HAP-1 (cell line): ENCODE measurements at places on chromosomes 7 and 10.

DNA sequence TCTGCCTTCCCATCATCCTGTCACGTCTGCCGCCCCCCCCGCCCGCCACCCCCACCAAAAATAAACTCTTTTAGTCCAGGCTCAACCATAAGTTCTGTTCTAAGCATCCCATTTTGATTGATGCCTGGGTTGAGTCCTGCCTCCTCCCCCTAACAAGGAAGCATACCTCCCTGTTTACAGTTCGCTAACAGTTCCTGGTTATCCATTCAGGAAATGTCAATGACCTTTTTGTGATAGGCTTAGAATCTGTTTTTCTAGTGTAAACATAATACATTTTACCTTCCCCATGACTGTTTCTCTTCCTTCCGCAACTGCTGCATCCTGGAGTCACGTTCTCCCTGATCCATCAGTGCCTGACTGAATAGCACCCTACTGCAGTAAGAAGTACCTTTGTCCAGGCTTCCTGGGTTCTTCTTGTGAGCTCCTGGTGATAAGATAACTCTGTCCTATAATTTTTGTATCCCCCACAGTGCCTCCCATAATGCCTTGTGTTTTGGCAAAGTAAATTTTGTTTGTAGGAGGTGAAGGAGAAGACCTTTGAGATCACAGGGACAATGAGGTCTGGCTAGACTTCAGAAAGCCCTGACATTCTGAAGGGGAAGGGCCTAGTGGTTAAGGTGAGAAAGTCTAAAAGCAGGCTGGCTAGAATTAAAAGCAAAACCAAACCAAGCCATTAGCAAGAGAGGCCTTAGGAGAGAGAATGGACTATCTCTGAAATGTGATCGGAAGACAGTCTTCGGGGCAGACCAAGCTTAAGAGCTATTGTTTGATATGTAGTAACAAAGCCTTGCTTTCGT is 7.3 kb downstream of the AGFG2 start:
- no peak for DNase-seq

DNA sequence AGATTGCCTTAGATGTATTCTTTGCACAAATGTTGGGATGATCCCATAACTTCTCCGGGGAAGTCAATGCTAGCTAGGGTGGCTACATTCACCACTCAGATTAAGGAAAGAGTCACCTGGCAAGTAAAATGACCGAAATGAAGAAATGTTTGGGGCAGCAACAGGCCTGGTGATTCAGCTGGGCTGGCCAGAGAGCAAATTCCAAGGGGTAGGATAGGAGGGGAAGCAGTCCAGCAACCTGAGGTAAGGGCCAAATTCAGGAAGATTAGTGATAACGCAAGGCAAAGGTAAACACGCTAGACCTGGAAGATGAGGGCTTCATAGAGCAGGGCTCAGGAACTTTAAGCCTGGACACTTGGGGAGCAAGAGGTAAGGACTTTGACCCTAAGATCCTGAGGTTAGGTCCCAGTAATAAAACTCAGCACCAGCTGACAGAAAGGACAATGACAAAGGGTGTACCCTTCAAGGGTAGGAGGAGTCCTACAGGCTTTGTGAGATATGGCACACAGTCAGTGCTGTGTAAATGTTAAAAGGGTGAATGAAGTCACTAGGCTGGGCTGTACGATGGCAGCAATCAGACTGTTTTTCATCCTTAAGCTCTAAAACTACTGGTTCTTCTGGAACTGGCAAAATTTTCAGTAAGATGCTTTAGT is 22.7 kb upstream of the SMNDC1 start:
- no peak for DNase-seq

GRCh38 chr7:38319873-38320272 is 46.4 kb upstream of the TARP start:
- no peak for DNase-seq

GRCh38 chr7:44085546-44085945 is 3.2 kb upstream of the POLM start:
- no peak for DNase-seq

- no peak for DNase-seq
These were observed 19.1 kb downstream of the DNAJB12 start for GRCh38 chr10:72335394-72336258.

- no peak for DNase-seq
These were observed 69.6 kb downstream of the COL26A1 start for GRCh38 chr7:101432316-101432715.

GRCh38 chr10:17348011-17348500 is 106.3 kb downstream of the ST8SIA6 start:
- DNase-seq = no peak

GRCh38 chr10:86344281-86344680 is 22.3 kb downstream of the GRID1 start:
- no peak for DNase-seq

DNA sequence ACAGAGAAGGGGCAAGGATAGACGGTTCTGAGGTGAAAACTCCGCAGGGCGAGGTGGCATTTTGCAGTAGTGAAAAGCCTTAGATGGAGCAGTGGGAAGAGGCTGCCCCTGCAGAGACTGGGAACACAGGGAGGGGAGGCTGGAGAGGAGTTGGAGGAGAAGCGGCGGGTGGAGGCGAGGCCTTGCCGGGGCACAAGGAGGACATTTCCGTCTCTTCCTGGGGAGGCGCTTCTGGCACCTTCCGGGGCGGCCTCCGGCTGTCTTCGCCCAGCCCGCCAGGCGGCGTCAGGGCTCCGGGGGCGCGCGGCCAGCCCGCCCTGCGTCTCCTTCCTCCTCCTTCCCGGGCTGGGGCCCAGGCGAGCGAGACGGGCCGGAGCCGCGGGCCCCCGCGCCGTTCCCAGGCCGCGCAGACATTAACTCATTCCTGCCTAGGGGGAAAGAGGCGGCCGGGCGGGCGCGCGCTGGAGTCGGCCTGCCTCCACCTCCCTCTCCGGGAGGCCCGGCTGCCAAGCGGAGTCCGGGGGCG is 42.7 kb downstream of the LDB3 start:
- peak; percentile 89 for DNase-seq

GRCh38 chr7:77702968-77703472 is 6.8 kb downstream of the RSBN1L start:
- DNase-seq = no peak

- no peak for DNase-seq
These were observed 702.1 kb downstream of the TNS3 start for GRCh38 chr7:46879783-46880182.

GRCh38 chr7:128777156-128778123 is 1.8 kb upstream of the OPN1SW start:
- DNase-seq = no peak

GRCh38 chr10:79454259-79454658 is 8.8 kb upstream of the ZCCHC24 start:
- no peak for DNase-seq

- no peak for DNase-seq
These were observed 53.1 kb downstream of the MKI67 start for GRCh38 chr10:128072941-128073645.

DNA sequence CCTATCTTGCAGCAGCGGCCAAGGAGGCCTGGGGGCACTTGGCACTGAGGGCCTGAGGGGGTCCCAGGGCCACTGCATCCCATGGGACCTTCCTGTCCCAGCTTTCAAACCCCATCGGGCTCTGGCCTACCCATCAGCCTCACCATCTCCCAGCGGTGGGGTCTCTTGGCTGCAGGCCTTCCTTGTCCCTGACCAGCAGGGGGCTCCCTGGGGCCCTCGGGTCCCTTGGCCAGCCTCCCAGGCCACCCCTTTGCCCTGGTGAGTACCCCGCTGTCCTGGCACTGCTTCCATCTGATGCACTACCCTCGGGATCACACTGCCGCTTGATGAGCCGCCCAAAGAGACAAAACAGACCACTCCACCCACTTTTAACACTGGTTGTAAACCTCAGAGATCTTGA is 43.5 kb downstream of the YKT6 start:
- DNase-seq = peak; percentile 62

DNA sequence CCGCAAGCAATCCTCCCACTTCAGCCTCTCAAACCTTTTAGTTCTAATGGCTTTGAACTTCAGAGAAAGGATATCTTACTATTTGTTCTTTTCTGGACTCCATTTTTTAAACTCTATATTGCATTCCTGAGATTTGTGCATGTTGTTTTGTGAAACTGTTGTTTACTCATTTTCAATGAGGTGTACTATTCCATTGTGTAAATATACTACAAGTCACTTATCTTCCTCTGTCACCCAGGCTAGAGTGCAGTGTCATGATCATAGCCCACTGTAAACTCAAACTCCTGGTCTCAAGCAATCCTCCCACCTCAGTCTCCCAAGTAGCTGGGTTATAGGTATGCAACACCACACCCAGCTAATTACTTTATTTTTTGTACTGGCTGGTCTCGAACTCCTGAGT is 31.4 kb upstream of the AKR1D1 start:
- no peak for DNase-seq

- no peak for DNase-seq
These were observed 188.4 kb downstream of the PPP1R3A start for GRCh38 chr7:113730309-113730955.

DNA sequence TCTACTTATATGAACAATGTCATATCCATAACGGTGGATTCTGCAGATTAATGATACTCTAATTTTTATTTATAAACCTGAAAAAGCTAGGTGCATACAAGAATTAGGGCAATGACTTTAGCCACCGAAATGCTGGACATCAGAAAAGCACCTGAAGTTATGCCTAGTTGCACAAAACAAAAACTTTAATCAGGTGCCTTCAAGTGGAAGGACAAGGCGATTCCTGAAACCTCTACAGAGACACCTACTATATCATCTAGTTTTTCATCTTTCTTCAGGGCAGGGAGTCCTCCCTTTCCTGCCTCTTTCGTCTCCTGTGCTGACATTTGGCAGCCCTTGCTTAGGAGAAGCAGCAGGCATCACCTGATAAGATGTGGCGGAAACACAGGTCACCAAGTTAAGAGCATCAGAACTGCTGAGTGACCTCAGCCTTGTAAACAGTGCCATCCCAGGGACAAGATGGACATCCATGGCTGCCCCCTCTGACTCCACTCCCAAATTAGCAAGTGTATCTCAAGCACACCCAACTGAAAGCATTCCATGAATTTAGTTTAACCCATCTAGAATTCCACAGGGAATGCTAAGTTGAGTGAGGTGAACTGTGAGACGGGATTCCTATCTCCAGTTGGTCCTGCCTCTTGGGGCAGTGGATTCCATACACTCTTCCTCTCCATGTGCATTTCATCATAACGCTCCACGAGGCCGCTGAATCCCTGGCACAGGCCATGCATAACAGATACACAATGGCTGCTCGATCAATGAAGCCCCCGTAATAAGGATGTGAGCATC is 5.8 kb downstream of the ITPRIP start:
- no peak for DNase-seq

DNA sequence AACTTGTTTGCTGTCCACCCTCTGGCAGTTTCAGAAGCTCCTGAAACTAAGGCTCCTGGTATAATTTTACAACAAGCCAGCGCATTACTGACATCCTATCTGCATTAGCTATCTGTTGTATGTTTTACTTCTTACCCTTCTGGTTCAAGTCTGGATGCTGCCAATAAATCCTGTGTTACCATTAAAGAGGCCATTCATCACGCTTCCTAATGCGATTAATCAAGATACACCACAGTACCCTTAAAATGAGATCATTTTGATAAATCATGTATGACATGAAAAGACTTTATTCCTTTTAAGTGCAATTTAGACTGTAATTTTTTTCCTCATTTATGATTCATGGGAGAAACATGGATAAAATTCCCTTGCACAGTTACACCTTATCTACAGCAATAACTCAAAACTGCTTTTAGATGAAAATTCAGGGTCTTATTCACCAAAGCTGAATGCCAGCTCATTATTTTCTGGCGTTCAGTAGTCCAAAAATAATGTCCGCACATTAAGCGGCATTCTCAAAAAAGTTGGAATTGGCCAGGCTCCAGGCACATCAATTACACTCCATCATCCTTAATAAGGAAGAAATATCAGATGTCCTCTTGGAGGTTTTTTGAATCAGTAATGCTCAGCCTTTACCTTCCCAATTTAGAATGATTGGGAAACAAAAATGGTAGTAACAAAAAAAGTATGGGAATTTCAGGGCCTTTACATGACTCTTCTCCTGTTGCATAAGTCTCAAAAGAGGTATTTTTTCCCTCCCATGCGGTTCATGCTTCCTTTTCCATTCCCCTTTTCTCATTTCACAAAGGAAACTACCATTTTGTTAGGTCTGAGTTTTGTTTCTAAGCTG is 878.5 kb downstream of the LRMDA start:
- DNase-seq = no peak

GRCh38 chr7:157299613-157300368 is 37.0 kb upstream of the DNAJB6 start:
- DNase-seq = no peak

- no peak for DNase-seq
These were observed 14.1 kb downstream of the FEZF1 start for GRCh38 chr7:122290476-122290875.

DNA sequence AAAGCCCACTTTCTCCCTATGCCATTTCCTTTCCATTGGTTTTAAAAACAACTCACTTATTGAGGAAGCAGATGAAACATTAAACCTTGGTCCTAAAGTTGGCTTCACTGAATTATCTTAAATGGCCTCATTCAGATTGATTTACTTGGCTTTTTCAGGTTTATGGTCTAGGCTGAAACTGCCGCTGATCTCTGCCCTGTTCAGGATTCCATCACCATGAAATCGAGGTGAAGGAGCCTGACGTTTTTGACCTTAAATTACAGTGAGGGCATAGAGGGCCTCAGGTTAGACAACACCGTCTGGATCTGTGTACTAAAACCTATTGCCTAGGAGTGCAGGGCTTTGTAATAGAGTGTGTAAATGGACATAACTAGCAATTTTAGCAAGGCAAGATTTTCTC is 383.7 kb downstream of the THSD7A start:
- no peak for DNase-seq

DNA sequence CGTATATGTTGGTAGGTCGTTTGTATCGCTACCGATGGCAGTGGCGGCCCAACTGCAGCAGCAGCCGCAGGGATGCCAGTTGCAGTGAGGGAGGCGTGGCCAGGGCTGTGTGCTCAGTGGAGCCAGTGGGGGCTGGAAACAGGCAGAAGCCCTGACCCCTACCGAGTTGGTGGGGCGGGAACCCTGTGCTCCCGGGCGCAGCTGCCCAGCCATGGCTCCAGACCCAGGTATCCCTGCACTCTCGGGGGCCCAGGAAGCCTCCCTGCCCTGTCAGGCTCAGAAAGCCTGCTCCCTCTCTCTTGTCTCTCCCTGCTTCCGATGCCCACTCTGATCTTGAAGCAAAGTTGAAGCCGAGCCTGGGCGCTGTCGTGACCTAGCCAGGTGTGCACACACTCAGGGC is 78.6 kb upstream of the ITGB1 start:
- no peak for DNase-seq

DNA sequence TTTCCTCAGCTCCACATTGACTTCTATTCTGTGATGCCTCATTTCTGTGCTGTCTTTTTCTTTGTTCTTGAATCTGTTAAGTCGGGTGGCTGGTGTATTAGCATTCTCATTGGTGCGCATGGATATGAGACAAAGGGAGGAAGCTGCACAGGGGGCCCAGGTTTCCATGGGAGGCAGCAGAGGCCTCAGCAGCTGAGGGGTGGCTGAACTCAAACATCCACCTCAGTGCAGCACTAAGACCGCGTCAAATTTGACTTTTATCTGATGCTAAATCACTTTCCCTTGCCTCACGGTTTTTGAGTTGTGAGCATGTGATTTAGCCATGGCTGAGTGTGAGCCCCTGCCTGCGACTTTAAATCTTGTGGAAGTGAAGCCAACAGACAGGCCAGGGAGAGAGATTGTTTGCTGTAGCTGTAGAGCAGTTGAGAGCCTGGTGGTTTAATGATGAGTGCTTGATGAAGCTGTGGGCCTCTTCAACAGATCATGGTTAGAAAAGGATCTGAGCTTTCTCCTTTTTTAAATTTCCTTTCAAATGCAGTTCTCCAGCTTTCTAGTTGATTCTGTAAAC is 193.3 kb upstream of the ZNF804B start:
- DNase-seq = no peak
